ENCODE measurements at places on chromosomes 12 and 14. TPM values are rescaled to one million over a fixed set of nuclear protein-coding genes. Genes with fewer than 3 reads are reported as not detected.

GRCh38 chr12:122471324-122472226 is 29.2 kb downstream of the ZCCHC8 start:
- no peak for ATAC-seq

DNA sequence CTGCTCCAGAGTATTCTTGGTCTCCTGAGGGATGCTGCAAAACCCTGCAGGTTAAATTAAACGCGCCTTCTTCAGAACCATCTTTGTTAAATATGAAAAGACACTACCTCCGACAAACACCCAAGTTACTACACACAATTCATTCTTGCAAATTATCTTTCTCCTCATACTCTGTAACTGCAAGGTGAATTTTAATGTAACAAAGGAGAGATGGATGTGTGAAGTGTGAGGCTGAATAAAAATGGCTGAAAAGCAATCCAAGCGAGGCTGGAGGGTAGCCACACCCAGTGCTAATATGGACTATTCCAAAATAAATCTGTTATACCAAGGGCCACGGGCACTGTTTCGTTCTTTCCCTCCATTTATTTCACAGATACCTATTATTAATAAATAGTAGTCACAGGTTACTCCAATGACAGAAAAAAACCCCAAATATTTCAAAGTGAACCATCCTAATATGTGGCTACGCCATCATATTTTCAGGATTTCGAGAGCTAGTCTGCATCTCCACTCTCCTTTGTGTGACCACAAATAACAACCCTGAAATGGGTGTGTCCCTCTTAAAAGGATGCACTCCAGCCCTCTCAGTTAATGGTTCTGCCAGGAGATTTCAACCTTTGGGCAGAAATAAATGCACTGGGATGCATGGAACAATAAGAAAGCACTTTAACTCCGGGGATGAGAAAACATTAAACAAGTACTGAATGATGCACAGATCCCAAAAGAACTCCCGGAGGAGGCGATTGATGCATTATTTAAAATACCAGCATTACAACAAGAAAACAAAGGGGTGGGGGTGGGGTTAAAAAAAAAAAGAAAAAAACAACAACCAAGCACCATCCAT is 53.1 kb upstream of the CCDC175 start:
- peak; percentile 10 for ATAC-seq

- no peak for ATAC-seq
Observed at GRCh38 chr14:36971263-36971855, 201.0 kb downstream of the SLC25A21 start.

The CFAP54 gene
- 1.1 TPM for total RNA-seq

The C1R gene
- total RNA-seq = 1.5 TPM

The CLEC1B gene
- total RNA-seq = not detected

- ATAC-seq = no peak
Observed at GRCh38 chr12:89547101-89547500, 21.3 kb upstream of the POC1B start.

DNA sequence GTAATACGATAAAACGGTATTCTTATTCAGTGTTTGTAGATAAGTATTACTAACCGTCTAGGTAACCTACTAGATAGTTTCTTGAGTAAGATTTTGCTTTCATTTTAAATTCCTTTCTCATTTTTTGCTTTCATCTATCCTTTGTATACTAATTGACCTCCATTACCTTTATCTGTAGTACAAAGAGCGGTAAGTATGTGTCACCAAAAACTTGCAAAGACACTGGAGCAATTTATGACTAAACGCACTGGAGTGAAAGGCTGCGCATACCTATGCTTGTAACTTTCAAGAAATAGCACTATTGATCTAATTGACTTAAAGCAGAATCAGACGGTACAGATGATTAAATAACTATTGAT is 1.7 kb downstream of the ARHGAP5 start:
- ATAC-seq = no peak

- no peak for ATAC-seq
Observed at GRCh38 chr14:75875958-75876357, 105.8 kb downstream of the TGFB3 start.

The FBXW8 gene
- 14.0 TPM for total RNA-seq

The LMNTD1 gene
- 0.25 TPM for total RNA-seq

The SSPN gene
- total RNA-seq = 2.6 TPM

GRCh38 chr12:80778005-80778541 is 61.4 kb downstream of the MYF5 start:
- peak; percentile 90 for ATAC-seq
